CD4-positive, alpha-beta T cell treated with Interleukin-15 for 4 hours (primary cell): ENCODE measurements at places on chromosomes 5 and 9.
A peak's percentile ranks its signal among the peaks of the same experiment; 100 is the strongest.

GRCh38 chr9:108855888-108856287 is at the start of gene ACTL7B:
Gene ACTL7B, minus strand, starts transcription at chr9:108855986. Its CDS starts 56 bp downstream, at chr9:108855930.
- DNase-seq = no peak

DNA sequence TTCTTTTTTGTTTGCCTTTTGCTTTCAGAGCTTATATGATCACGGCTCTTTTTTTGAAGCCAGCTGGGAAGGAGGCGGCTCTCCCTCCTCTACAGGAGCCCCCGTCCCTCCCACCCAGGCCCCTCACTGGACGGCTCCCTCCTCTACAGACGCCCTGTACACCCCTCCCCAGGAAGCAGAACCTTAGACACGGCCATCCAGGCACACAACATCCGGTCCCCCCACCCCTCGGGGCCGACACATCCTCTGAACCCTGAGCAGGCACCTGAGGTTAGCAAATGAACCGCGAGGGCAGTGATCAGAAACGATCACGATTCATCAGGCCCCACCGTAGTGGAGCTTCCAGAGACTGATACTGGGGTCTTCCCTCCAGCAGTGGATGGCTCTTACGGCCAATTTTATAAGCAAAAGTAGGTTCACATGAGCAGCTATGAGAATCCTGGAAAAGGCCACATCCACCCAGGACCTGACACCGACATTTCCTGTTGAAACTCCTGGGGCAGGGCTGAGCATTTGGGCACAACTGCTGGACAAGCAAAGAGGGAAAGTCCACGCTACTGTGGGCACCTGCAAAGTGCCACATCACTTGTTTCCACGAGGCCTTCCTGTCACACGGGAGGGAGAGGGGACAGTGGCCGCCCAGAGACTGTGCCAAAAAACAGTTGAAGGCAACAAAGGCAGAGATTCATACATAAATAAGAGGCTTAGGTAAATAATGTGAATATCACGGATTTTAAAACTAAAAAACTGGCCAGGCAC is 78.9 kb downstream of the SEMA4D start:
- peak; percentile 77 for DNase-seq

DNA sequence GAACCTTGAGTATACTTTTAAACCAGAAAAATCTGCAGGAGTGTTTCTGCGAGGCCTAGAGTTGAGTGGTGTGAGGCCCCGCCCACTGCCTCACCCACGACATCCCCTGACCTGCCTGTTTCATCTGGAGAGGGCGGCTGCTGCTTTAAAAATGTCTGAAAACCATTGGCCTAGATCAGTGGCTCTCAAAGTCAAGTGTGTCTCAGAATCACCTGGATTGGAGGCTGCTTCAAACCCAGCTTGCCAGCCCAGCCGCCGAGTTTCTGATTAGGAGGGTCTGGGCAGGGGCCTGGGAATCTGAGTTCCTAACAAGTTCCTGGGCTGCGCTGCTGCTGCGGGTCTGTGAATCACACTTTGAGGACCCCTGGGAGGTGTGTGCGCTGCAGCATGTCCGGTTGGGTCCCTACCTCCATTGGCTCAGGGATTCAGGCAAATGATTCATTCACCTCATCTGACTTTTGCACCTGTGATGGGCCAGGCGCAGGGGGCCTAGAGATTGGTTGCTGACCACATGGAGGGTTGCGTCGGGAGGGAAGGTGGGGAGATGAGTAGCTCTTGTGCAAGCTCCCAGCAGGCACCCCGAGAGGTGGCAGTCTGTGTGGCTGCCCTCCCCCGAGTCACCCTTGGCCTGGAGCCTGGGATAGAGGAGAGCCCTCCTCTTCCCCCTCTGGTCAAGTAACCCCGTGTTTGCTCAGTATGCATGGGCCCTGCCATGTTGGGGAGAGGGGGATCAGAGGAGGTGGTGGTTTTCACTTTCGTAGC is 27.6 kb upstream of the HMCN2 start:
- DNase-seq = no peak

DNA sequence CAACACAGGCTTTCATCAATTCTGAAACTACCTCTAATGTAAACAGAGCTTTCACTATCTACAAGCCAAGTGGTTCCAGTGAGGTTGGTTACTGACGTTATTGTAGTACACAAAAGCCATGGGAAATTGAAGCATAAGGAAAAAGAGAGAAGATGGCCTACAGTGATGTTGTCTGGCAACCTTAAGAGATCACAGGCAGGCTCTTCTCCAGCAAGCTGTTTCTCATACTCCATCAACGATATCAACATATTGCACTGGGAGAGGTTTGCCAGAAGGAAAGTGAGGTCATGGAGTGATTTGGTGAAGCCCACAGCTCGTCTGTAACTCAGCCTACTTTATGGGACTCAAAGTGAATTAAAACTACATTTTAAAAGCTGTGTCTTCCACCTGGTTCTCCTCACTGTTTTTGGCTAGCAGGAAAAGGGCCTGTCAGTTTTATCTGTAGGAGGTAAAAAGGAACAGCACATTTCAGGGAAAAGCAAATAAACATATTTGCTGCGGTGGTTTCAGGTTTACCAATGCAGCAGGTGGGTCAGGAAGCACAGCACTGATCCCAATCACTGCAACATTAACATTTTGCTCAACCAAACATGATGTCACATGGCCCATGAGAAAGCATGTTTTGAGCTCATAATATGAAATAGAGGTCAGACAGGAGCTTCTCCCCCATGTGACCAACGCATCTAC is 72.9 kb downstream of the ARSB start:
- DNase-seq = no peak

GRCh38 chr5:140595538-140596300 is 31.1 kb downstream of the SLC35A4 start:
- DNase-seq = no peak

DNA sequence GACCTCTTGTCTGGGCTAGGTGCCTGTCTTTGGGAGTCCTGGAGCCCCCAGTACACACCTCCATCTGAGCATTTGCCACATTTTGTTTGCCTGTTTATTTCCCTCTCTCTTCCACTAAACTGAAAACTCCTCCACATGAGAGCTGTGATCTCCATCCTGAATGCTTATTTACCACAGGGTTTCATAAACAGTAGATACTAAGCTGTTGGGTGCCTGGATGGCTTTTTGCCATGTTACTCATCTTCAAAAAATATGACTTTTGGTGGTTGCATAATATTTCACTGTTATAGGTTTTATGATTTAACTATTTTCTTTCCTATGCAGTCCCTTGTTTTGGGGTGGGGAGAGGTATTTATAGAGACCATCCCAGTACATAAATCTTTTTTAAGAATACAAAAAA is 99.6 kb downstream of the APBA1 start:
- no peak for DNase-seq

GRCh38 chr5:36585701-36586100 is 20.7 kb upstream of the SLC1A3 start:
- DNase-seq = no peak

DNA sequence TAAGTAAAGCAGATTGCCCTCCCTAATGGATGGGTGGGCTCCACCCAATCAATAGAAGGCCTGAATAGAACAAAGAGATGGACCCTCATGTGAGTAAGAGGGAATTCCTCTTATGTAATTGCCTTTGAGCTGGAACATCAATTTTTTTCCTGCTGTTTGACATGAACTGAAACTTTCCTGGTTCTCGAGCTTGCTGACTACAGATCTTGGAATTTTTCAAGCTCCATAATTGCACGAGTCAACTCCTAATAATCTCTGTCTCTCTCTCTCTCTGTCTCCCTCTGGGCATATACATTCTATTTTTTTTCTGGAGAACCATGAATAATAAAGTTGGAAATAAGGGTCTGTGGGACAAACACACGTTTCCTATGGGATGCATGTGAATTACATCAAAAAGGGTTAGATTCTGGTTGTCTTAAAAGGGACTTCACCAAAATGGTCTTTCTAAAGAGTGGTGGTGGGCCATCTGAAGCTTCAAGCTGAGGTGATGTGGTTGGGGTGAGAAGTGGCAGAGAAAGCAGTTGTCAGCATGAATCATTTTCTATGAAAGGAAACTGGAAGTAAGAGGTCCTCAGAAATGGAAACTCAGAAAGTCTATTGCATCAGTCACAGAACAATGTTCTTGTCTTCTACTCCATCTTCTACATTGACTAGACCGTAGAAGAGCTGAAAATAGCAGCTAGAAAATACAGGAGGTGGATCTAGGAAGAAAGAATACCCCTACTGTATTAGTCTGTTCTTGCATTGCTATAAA is 47.0 kb upstream of the HOMER1 start:
- DNase-seq = peak; percentile 4

DNA sequence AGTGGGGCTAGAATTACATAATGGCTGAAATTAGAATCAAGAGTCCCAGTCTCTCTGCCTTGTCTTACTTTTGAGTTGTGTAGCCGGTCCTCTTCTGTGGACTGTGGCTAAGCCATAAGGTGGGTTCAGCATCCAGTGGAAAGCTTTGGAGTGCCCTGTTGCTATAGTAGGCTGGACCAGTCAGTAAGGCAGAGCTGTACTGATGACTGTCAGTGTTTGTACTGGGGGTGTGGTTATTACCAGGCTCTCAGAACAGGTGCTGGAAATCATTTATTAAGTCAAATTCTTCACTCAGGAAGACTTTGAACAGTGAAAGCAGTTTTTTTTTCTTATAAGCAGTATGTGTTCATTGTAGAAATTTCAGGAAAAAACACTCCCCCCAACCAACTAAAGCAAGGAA is 129.4 kb downstream of the ZSWIM6 start:
- DNase-seq = no peak

DNA sequence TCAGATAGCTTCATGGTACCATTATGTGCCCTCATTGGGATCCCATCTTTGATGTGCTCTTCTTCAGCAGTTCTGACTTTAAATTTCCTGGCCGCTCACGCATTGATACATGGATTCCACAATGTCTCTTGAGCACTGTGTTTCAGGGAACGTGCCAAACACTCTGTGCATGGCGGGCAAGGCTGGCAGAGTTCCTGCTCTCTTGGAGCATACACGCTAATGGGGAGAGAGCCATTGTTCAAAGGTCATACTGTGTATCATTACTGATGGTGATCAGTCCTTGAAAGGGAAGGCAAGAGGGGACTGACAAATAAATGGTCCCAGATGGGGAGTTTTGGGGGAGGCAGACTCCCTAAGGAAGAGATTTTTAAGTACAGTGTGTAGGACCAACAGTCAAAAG is 52.3 kb downstream of the AMBP start:
- no peak for DNase-seq

DNA sequence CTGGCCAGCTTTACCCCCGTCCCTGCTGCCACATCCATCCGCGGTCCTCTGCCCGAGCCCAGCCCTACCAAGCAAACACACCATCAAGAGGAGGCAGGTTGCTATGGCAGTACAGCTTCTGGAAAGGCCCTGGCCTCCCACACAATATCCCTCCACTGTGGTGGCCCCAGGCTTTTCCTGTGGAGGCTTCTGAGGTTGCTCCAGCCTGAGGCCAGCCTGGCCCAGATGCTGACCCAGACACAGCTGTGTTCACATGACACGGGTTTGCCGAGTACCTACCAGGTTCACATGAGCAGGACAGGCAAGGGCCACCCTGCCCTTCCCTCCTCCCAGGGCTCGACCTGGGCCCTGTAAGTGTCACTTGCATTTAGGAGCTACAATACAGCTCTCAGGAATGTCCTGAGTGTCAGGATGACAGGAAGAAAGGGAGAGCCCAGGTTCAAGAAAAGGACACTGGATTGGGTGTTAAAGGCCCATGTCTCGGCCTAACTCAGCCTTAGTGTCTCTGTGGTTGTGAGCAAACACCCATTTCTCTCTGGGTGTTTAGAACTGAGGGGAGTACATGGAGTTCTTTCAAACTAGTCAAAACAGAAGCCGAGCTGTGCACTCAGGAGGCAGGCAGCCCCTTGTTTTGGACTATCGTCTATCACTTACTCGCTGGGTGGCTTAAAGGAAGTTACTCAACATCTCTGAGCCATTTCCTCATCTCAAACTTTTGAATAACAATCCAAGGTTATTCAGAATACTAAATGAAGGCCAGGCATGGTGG is 40.2 kb downstream of the NAIF1 start:
- peak; percentile 71 for DNase-seq

DNA sequence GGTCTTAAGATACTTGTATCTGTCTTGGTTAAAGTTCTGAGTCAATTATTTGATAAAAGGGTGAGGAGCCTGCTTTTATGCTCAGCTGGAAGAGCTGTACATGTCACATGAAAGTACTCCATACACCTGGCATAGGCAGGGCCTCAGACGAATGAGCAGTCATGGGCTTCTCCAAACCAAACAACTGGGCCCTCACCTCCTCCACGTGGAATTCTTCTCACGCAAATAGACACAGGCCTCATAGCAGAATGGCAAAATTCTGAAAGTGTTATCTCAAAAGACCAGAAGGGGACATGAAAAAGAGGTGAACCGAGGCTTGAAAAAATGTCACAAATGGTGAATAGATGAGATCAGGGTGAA is 48.6 kb downstream of the FAM240B start:
- DNase-seq = no peak

- DNase-seq = no peak
These were observed 6.5 kb downstream of the GLIS3 start for GRCh38 chr9:4293293-4293941.

- DNase-seq = peak; percentile 45
These were observed 606 bp downstream of the EEIG1 start for GRCh38 chr9:127980060-127980705.

DNA sequence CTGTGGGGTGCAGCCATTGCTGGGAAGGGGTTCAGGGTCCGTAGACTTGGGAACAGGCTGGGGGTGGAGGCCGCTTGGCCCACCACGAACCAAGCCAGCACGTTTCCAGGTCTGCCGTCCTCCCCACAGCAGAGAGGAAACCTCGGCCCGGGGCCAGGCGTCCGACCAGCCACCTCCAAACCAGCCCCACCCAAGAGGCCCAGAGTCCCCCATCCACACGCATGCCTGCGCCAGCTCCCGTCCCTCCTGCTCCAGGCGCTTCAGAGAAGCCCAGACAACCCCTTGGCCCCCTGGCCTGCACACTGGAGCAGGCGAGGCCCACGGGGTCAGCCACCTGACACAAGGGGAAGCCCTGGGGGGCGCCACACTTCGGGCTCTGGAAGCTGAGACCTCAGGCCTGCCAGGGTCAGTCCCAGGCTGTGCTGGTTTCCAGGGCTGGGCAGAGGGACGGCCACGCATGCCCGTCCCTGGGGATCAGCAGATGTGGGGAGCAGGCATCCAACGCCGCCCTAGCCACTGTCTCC is 6.3 kb downstream of the DNLZ start:
- DNase-seq = no peak

DNA sequence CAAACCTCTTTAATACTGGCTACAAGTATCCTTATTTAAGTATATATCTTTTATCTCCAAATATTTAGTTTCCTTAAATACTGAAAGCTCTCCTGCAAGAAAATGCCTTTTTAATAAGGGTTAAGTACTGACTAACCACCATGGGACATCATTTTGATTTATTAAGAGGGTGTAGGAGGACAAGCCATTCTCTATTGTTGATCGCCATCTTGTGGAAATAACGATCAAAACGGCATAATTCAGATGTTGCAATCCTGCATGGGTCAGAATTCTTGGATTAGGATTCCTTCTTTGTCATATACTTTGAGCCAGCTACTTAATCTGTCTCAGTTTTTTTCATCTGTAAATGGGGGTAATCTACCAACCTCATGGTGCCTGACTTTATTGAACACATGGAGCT is 28.7 kb upstream of the C5orf46 start:
- DNase-seq = no peak

DNA sequence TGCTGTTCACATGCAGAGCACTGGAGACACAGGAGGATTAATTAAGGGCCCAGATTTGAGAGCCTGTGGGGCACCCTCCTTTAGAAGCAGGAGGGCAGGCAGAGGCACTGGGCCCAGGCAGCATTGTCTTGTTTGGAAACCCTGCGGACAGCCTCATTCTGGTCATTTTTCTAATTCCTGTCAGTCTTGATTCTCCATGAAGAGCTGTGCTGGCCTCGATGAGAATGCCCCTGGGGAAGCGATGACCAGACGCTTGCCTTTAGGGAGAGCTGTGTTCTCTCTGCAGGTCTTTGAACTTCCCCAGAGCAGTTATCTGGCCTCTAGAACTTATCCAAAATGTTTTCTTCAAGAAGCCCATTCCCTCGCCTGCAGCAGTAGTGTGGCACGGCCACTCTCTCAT is 117.8 kb upstream of the PTCH1 start:
- DNase-seq = no peak
